Progenitor cell of endocrine pancreas (in vitro differentiated cells): ENCODE measurements at places on chromosomes 16 and 17.

DNA sequence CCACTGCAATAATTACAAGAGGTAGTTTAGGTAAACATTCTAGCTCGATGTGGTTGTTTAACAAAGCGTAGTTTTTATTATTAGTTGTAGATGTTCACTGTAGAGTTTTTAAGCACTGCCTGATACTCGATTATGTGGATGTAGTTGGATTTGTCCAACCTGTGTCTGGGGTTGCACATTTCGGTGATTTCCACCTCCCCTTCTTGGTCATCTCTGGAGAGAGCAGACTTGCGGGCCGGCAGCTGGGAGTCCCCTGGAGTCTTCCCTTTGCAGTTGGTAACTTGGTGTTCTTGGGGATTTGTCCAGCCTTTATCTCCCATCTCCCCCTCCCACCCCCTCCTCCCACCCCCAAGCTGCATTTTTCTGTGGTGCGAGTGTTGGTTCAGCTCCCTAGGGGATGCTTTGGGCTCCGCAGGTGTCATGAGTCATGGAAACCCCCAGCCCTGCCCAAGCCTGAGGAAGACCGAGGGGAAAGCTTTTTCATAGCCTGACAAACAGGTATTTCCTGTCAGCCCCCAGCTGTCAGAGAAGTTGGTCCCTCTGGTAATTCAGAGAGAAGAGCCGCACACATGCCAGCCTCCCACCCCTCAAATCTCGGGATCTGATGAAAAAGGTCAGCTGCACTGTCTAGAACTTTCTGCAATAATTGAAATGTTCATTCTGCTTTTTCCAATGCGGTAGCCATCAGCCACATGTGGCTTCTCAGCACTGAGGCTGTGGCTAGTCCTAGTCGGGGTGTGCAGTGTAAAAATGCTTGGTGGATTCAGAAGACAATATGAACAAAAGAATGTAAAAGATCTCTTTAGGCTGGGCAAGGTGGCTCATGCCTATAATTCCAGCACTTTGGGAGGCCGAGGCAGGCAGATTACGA is 50.3 kb downstream of the KSR1 start:
- DNase-seq = no peak
- peaks cover 6% of the 10 kb centered on the region for H3K36me3 ChIP-seq
- peaks cover 19% of the 10 kb centered on the region for H3K4me1 ChIP-seq
- peak overlapping the region; percentile 9 for H3K4me3 ChIP-seq

GRCh38 chr17:53032861-53033271 is 789.9 kb upstream of the KIF2B start:
- no peaks in the 10 kb centered on the region for H3K27me3 ChIP-seq
- no peak overlapping the region for H3K4me3 ChIP-seq
- no peak overlapping the region for H3K27ac ChIP-seq
- H3K36me3 ChIP-seq = no peaks in the 10 kb centered on the region
- peak; percentile 30 for DNase-seq
- peaks cover 5% of the 10 kb centered on the region for H3K4me1 ChIP-seq

GRCh38 chr17:78044280-78044835 is 84.2 kb downstream of the TMC6 start:
- H3K36me3 ChIP-seq = peaks cover 17% of the 10 kb centered on the region
- H3K27ac ChIP-seq = no peak overlapping the region
- H3K4me3 ChIP-seq = no peak overlapping the region

- H3K4me3 ChIP-seq = no peak overlapping the region
- H3K36me3 ChIP-seq = no peaks in the 10 kb centered on the region
- H3K27ac ChIP-seq = no peak overlapping the region
- peaks cover 45% of the 10 kb centered on the region for H3K27me3 ChIP-seq
- H3K4me1 ChIP-seq = no peaks in the 10 kb centered on the region
Observed at GRCh38 chr16:20049831-20050230, 23.9 kb downstream of the GPR139 start.

- H3K27ac ChIP-seq = no peak overlapping the region
- no peak overlapping the region for H3K4me3 ChIP-seq
- peaks cover 80% of the 10 kb centered on the region for H3K27me3 ChIP-seq
- H3K4me1 ChIP-seq = peaks cover 3% of the 10 kb centered on the region
- no peak for DNase-seq
Observed at GRCh38 chr16:3170440-3171180, 17.4 kb upstream of the OR1F1 start.

DNA sequence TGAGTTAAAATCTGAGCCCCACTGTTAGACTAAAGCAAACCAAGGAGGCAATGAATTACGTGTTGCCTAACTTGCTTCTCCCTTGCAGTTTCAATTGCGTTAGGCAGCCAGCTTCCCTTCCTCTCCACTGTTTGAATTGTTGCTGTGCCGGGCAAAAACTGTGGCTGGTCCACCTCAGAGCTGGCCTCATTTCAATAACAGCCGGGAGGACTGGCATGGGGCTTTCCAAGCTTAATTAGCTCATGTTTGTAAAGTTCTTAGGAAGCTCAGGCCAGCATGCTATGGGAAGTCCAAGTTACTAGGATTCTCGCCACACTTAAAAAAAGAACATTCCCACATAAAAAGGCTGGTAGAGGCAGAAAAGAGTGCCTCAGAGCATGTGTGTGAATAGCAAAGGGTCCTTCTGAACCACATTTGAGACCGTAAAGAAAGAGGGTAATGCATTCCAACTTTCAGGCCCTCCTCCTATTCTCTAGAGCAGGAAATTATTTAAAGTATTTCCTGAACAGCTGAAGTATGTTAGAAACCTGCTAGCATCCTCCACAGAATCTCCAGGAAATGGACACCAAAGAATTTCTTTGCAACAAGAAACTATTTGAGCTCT is 79.0 kb upstream of the SMURF2 start:
- no peaks in the 10 kb centered on the region for H3K27me3 ChIP-seq
- peaks cover 1% of the 10 kb centered on the region for H3K4me1 ChIP-seq
- no peak overlapping the region for H3K27ac ChIP-seq

GRCh38 chr17:62657690-62658089 is 30.2 kb downstream of the MRC2 start:
- H3K36me3 ChIP-seq = no peaks in the 10 kb centered on the region
- peaks cover 4% of the 10 kb centered on the region for H3K4me1 ChIP-seq
- peaks cover 4% of the 10 kb centered on the region for H3K27me3 ChIP-seq
- no peak overlapping the region for H3K4me3 ChIP-seq
- H3K27ac ChIP-seq = no peak overlapping the region
- no peak for DNase-seq

DNA sequence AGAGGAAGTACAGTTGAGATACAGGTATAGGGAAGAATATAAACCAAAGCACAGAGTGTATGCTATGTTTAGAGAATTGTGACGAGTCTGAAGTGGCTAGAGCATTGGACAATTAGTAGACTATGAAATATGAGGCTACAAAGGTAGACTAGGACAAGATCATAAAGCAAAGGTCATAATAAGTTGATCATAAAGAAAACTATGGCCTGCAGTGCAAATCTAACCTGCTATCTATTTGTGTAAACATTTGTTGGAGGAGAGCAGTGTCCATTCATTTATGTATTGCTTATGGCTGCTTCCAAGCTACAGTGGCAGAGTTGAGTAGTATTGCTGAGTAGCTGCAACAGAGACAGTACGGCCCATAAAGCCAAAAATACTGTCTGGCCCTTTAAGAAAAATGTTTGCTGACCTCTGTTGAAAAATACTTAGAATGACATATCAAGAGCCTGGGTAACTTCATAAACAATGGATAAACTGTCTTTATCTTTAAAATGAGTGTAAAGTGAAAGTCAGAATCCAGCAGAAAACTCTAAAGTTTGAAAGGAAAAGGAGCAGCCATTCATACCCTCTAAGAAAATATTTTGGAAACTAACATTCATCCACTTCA is 14.5 kb upstream of the OR1E2 start:
- H3K4me1 ChIP-seq = peaks cover 11% of the 10 kb centered on the region
- H3K36me3 ChIP-seq = no peaks in the 10 kb centered on the region
- H3K4me3 ChIP-seq = no peak overlapping the region
- H3K27me3 ChIP-seq = peaks cover 19% of the 10 kb centered on the region

GRCh38 chr17:75612906-75613626 is 20.2 kb upstream of the SMIM5 start:
- peaks cover 5% of the 10 kb centered on the region for H3K36me3 ChIP-seq
- H3K4me1 ChIP-seq = peaks cover 3% of the 10 kb centered on the region
- H3K27ac ChIP-seq = no peak overlapping the region
- no peak for DNase-seq

DNA sequence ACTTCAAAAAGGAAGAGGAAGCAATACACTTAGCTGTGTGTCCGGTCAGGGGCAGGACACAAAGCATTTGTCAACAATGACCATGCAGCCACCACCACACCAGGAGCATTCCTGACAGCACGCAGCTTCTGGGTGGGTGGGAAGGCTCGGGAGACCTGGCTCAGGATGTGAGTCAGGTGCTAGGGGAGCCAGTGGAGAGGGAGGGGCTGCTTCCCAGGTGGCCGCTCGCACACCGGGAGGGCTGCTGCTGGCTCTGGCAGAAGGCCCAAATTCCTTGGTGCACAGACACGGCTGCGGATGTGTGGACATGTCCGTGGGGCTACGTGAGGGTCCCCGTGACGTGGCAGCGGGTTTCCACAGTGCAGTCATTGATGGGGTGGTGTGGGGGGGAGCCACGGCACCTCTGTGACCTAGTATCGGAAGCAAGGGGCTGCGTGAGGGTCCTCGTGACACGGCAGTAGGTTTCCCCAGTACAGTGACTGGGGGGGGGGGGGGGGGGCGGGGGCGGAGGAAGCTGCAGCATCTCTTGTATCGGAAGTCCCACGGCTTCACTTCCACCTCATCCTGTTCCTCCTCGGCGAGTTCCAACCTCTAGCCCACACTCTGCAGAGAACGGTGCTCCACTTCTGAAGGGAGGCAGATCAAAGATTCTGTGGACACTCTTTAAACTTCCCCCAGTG is 112.8 kb downstream of the ZNF778 start:
- peak overlapping the region; percentile 78 for H3K27ac ChIP-seq
- H3K27me3 ChIP-seq = no peaks in the 10 kb centered on the region
- peaks cover 44% of the 10 kb centered on the region for H3K4me1 ChIP-seq
- no peak for DNase-seq

DNA sequence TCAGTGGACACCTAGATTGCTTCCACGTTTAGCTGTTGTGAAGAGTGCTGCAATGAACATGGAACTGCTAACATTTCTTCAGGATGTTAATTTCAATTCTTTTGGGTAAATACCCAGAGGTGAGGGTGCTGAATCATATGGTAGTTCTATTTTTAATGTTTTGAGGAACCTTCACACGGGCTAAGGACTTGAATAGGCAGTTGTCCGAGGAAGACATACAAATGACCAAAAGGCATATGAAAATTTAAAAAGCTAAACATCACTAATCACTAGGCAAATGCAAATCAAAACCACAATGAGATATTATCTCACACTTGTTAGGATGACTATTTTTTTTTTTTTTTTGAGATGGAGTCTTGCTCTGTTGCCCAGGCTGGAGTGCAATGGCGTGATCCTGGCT is 173.3 kb downstream of the PRKCB start:
- no peak overlapping the region for H3K27ac ChIP-seq
- no peak for DNase-seq
- peaks cover 44% of the 10 kb centered on the region for H3K27me3 ChIP-seq
- H3K36me3 ChIP-seq = no peaks in the 10 kb centered on the region
- no peak overlapping the region for H3K4me3 ChIP-seq

- no peaks in the 10 kb centered on the region for H3K27me3 ChIP-seq
- H3K27ac ChIP-seq = no peak overlapping the region
- no peaks in the 10 kb centered on the region for H3K4me1 ChIP-seq
- H3K4me3 ChIP-seq = no peak overlapping the region
Observed at GRCh38 chr16:47779201-47780016, 318.3 kb downstream of the PHKB start.

GRCh38 chr16:86510465-86511261 is at the start of gene FOXF1:
TSS of gene FOXF1 (plus strand) at chr16:86510527. CDS start at chr16:86510570, 43 bp downstream.
- no peak within 1 kb of the TSS for H3K4me3 ChIP-seq
- DNase-seq = no peak
- H3K4me1 ChIP-seq = peaks cover 4% of the 10 kb centered on the region
- no peaks in the 10 kb centered on the region for H3K36me3 ChIP-seq
- H3K27me3 ChIP-seq = peaks cover 73% of the 10 kb centered on the region
- H3K27ac ChIP-seq = no peak within 1 kb of the TSS

DNA sequence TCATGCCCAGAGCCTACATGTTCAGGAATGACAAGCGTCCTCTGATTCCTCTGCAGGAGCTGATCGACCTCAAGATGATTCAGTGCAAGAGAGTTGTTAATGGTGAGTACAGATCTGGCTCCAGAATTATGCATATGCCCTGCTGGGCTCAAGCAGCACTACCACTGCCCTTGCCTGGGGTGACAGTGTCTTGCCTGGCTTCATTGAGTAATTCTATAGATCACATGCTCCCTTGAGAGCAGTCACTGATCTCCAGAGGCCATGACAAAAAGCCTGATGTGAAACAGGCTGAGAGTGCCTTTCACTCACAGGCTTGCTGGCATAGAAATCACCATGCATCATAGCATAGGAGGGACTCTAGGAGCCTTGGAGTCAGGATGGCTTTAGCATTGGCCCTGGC is 26.4 kb downstream of the DUS2 start:
- H3K36me3 ChIP-seq = peaks cover 8% of the 10 kb centered on the region
- no peak overlapping the region for H3K27ac ChIP-seq
- H3K4me1 ChIP-seq = no peaks in the 10 kb centered on the region
- no peaks in the 10 kb centered on the region for H3K27me3 ChIP-seq
- no peak for DNase-seq

GRCh38 chr17:55161935-55162555 is 102.7 kb upstream of the HLF start:
- H3K27ac ChIP-seq = no peak overlapping the region
- H3K36me3 ChIP-seq = peaks cover 17% of the 10 kb centered on the region
- DNase-seq = no peak
- no peak overlapping the region for H3K4me3 ChIP-seq
- no peaks in the 10 kb centered on the region for H3K4me1 ChIP-seq
